ENCODE measurements at places on chromosomes 1 and 21.

DNA sequence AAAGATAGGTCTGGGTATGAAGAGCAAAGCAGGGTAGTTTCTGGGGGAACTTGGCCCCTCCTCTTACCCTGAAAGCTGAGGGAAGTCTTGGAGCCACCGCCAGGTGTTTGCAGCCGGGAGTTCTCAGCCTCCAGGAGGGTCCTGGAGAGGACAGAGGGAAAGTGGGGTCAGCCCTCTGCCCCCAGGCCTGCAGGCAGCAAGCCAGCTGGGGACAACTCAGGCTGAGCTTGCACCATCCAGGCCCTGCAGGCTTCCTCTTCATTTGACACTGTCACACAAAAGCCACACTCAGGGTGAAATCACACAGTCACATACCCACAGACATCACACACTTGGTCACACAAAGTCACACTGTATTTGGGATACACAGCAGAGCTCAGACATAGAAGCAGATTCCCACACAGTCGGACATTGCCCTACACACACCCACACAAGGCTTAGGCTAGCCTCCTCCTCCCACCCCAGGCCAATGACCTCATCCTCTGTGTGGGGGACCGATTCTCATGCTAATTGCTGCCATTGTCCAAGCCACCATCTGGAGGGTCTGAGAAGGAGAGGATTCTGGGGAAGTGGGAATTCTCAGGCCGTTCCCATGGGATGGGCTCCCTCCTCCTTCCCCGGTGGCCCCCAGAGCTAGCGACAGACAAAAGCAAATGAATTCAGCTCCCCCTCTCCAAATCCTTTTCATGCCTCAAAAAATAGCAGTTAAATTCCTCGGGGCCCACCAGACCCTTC is 3.7 kb downstream of the NES start:
- DNase-seq = no peak

- no peak for DNase-seq
Measured at GRCh38 chr1:16183765-16184556, 28.1 kb upstream of the EPHA2 start.

GRCh38 chr1:3417082-3417739 is 37.3 kb upstream of the ARHGEF16 start:
- no peak for DNase-seq

- DNase-seq = no peak
Measured at GRCh38 chr1:101448018-101448417, 211.2 kb downstream of the S1PR1 start.

GRCh38 chr1:150161747-150162581 is 12.2 kb downstream of the PLEKHO1 start:
- no peak for DNase-seq

Data from activated T-helper 1 cell treated with anti-CD3 and anti-CD28 coated beads, Interleukin-2, amount 50 U/mL, for 16 hours (primary cell).